CD4-positive, CD25-positive, alpha-beta regulatory T cell (primary cell): ENCODE measurements at places on chromosomes 7 and 10. TPM values are rescaled to one million over a fixed set of nuclear protein-coding genes. Genes with fewer than 3 reads are reported as not detected.
A peak's percentile ranks its signal among the peaks of the same experiment; 100 is the strongest.

- DNase-seq, result no peak
Measured at GRCh38 chr7:132622081-132622480, 45.8 kb upstream of the PLXNA4 start.

DNA sequence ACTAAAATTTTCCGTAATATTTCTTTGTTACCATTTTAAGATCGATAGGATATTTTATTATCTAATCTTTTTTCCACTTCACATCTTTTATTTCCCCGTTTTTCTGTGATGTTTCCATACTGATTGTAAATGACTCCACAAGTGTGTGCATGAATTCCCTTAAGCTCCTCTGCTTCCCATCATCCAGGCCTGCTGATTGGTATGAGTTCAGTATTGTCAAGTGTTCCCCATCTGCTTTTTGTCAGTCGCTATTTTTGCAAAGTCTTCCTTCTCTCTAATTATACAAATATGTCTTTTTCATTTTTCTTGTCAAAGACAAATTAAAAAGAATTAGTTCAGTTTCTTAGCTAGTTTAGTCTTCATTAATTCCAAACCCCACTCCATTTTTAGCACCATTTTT is 184.7 kb downstream of the EXOC4 start:
- no peak for DNase-seq

DNA sequence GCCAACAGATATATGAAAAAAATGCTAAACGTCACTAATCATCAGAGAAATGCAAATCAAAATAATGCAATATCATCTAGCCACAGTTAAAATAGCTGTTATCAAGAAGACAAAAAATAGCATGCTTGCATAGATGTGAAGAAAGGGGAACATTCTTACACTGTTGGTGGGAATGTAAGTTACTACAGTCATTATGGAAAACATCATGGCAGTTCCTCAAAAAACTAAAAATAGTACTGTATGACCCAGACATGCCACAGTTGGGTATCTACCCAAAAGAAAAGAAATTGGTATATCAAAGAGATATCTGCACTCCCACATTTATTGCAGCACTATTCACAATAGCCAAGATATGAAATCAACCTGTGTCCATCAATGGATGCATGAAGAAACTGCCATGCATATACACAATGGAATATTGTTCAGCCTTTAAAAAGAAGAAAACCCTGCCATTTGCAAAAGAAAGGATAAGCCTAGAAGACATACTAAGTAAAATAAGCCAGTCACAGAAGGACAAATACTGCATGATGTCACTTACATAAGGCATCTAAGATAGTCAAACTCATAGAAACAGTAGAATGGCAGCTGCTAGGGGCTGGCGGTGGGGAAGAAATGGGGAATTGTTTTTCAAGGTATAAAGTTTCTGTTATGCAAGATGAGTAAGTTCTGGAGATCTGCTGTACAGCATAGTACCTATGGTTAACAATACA is 107.0 kb downstream of the PTPN20 start:
- no peak for DNase-seq

GRCh38 chr10:106956216-106956915 is 208.1 kb downstream of the SORCS1 start:
- DNase-seq, result no peak

DNA sequence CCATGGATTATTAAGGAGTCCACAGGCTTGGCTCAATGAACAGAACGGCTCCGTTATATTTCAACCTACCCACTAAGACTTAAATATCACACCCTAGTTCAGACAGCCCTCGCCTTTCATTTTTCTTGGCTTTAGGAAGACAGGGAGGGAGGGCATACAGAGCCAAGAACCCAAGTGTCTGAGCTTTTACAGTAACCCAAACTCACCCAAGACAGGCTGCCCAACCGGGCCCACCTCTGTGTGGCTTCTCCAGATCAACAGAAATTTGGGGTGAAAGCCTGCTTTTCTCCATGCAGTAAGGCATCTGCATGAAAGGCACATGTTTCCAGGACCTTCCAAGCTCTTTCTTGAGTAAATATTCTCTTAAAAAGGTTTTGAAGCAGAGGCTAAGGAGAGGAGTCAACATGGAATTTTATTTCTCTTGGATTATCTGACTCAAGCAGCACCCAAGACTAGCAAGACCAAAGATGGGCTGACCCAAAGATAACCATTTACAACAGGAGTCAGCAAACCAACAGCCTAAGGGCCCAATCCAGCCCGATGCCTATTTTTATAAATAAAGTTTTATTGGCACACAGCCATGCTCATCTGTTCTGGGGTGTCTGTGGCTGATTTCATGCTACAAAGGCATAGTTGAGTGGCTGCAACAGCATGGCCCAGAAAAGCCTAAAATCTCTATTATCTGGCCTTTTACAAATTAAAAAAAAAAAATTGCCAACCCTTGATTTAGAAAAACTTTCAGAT is 90.1 kb downstream of the KCNMA1 start:
- no peak for DNase-seq

- DNase-seq, result no peak
Measured at GRCh38 chr7:15174485-15174884, 271.9 kb upstream of the DGKB start.

DNA sequence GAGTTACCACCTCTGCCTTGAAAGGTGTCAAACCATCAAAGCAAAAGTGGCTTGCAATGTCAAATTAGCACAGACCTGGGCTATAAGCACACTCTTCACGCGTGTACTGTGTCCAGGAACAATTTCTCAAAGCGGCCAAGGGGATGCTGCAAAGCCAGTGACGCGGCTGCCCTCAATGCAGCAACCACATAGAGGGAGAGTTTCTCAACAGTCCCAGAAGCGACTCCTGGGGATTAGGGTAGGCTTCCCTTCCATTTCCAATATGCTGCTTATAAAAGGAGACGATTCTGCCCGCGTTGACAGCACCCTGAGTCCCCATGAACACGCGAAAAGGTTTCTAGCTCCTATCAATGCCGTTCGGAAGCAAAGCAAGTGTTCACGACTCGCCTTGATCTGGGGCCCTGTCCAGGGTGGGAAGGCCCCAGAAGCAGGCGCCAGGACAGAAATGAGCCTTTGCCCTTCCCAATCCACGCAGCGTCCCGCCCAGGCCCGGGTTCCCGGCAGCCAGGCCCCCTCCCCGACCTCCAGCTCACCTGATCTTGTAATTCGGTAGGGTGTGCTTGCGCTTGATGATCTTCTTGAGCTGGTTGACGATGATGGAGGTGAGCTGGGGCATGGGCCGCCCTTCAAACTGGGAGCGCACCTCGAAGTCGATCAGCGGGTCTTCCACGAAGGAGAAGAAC is 1.3 kb downstream of the PDZD8 start:
- no peak for DNase-seq

DNA sequence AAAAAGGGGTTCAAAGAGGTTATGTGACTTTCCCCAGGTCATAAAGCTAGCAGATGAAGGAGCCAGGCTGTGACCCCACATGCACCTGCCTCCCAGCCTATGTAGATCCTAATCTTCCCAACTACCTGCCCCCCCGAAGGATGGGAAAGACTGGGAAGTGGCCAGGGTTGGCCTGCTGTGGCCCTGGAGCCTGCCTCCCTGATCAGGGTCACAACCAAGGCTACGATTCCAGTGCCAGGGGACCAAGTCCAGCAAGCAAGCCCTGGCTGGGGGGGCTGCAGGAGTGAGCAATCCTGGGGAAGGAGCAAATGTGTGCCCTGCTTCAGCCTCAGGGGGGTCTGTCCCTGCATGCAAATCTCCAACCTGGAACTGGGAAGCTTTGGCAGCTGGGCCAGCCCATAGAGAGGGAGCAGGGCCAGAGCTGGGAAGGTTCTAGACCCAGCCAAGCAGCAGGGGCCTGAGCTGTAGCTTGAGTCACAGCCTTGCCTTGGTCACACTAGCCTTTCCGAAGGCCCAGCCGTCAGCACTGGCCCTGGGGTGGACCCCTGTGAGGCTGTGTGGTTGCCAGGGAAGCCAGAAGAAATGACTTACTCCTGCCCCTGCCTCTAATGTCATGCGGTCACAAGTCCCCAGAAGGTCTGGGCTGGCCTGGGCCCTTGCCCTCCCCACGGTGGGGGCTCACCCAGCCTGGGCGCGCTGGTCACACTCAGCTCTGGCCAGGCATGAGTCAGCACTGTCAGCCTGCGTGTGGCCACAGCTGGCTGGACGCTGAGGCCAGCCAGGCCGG is 96.4 kb upstream of the ZMIZ1 start:
- no peak for DNase-seq

DNA sequence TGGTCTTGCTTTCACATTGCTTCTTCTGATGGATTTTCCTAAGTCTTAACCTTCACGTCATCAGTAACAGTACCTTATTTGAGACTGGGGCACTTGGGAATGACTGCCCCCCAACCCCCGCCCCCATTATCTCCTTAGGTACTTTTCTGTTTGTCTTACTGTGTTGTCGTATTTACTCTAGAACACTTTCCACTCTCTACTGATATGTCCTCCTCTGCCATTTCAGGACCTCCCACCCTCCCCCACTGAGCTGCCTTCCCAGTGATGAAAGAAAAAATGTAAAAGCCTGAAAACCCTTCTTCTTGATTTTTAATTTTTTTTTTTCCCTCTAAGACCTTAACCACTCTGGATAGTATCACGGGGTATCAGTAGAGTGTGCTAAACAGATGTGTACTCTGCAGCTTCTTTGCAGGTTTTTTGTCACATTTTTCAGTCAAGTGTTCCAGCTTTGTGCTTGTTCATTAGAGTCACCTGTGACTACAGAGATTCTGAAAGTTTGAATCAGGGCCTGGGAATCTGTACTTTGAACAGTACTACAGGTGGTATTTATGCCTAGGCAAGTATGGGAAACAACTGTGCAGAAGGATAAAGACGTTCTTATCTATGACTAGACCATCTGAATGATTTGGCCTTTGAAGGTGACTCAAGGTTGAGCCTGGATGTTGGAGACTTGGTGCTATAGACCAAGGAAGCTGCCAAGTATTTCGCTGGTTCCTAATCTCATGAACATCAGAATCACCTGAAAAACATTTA is 8.3 kb downstream of the CALU start:
- DNase-seq, result no peak

- no peak for DNase-seq
Measured at GRCh38 chr10:74887614-74888284, 61.3 kb downstream of the KAT6B start.

GRCh38 chr7:48718731-48719378 is 205.5 kb upstream of the CDC14C start:
- DNase-seq, result no peak

GRCh38 chr7:96306385-96307125 is 15.3 kb downstream of the SLC25A13 start:
- DNase-seq, result no peak

GRCh38 chr7:136247211-136247610 is 270.1 kb upstream of the MTPN start:
- no peak for DNase-seq

GRCh38 chr10:98309366-98310355 is 41.7 kb upstream of the LOXL4 start:
- peak; percentile 1 for DNase-seq

GRCh38 chr7:1227814-1228544 is 4.7 kb upstream of the UNCX start:
- no peak for DNase-seq

- DNase-seq, result no peak
Measured at GRCh38 chr7:151539088-151539671, 19.5 kb upstream of the RHEB start.

DNA sequence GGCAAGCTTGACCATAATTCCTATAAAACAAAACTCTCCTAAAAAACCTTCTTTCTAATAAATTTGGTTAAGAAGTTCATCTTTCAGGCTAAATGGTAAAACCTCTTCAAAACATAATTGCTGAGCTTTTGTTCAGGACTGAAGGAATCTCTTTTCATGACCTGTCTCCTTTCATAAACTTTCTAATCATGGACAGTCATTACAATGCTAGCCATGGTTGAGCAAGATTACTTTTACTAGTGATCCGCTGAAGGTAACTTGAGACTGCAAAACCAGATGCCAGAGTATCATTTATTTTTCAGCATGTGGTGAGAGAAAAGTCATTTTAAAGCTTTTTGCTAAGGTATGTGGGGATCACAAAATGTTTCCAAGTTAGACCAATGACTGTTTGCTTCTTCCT is 186.4 kb upstream of the RHOBTB1 start:
- no peak for DNase-seq

GRCh38 chr10:17547060-17547459 is 70.1 kb downstream of the HACD1 start:
- no peak for DNase-seq

DNA sequence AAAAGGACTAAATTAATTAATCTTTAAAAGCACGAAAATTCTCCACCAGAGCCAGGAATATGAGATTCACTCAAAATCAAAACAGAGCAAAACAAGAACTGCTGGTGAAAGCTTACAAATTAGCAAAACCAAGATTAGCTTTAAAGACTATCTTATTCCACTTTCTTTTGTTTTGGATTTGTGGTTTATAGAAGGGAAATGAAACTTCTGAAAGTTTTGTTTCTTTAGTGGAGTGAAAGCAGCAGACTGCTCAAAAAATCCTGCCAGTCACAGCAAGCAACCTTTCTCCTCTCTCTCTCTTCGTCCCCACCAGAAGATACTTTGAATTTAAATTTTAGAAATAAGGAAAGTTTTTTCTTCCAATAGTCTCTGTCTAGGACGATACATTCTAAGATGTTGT is 7.8 kb downstream of the ACTA2 start:
- no peak for DNase-seq

DNA sequence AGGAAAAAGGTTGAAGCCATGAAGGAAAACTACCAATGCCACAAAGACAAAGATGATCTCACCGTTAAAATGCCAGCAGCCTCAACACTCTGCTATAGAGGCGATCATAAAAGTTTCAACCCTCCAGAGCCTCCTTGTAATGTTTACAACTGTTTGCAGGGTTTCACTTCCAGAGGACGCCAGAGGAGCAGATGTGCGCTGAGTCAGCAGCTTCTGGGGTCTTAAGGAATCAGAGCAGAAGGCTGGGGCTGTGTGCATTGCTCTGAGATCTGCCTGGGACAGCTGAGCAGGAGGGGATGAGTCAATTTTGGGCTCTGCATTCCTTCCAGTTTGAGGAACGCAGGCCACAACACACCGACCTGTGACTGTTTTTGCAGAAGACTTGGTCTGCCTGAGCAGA is 98.3 kb downstream of the TMEM130 start:
- no peak for DNase-seq

DNA sequence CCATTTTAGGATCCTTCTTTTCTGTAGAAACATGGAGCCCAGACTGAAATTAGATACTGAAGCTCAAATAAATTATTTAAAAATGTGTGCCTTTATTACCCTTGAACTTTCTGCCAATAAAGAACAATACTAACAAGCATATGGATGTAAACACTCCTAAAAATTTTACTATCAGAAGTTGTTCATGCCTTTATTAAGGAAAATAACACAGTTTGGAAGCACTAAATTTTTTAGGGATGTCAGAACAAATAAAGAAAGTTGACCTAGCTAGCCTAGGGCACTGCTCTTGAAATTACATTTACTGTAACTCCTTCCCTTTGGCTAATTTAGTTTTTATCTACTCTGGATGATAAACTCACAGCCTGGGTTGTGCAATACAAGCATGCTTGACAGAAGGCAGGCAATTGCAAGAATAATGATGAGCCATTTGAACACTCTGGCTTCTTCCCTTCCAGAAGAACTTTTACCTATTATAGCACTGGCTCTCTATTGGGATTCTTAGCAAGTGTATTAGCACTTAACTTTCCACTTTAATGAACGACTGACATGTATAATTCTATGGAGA is 351.7 kb upstream of the C7orf33 start:
- no peak for DNase-seq

The SLC12A9 gene
- total RNA-seq, result 42.7 TPM

The OGDHL gene
- total RNA-seq, result not detected

The BTBD16 gene
- not detected for total RNA-seq

The VAX1 gene
- not detected for total RNA-seq

The CFAP43 gene
- not detected for total RNA-seq
